ENCODE measurements at places on chromosomes 6 and 20.

DNA sequence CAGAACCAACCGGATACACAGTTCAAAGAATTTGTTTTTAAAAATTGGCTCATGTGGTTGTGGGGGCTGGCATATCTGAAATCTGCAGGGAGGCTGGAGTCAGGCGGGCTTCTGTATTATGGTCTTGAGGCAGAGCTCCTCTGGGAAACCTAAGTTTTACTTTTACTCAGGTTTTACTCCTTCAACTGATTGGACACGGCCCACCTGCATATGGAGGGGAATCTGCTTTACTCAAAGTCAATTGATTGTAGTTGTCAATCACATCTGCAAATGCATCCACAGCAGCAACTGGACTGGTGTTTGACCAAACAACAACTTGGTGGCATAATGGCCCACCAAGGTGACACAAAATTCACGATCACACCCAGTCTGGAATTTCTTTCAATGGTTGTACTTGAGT is 103.4 kb downstream of the ERMARD start:
- no peak for DNase-seq

- DNase-seq, result no peak
Measured at GRCh38 chr6:110188791-110189190, 8.6 kb downstream of the CDC40 start.

DNA sequence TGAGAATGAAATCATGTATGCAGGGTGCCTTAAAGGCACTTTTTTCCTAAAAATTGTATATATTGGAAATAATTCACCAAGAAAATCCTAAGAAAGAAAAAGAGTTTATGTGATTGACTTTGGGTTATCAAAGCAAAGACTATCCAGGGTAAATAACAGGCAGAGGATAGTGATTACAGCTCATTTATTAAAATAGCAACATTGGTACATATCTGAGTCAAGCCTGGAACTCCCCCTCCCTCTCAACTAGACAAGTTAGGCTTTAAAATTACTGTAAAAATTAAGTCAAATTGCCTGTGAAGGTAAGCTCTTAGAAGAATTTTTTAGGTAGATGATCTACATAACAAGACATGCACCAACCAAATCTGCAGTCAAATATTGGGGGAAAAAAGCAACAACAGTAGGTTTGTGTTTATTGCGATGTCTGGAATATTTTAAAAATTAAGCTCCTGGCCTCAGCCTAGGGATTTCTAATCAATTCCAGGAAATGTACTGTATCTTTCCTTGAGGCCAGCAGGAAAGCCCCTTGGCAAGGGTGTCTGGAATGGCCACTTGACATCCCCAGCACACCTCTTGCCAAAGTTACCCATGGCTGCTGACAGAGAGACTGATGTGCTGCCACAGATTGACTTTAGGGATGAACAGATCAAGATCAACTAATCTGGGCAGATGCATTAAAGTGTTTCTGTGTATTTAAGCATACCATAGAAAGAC is 31.2 kb upstream of the HBS1L start:
- DNase-seq, result no peak

DNA sequence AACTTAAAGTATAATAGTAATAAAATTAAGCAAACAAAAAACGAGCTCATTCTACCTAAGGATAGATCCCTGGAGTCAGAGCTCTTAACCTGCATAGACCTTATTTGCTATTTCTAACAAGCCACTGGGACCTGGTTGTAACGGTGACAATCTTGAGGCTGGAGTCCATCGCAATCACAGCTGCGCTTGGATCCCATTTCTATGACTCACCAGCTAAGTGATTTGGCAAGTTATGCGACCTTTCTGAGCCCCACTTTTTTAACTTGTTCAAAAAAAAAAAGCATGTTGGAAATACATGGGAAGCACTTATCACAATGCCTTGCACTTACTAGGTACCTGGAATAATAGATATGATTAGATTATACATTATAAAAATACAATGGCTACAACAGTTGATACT is 389.5 kb upstream of the CDH4 start:
- no peak for DNase-seq

DNA sequence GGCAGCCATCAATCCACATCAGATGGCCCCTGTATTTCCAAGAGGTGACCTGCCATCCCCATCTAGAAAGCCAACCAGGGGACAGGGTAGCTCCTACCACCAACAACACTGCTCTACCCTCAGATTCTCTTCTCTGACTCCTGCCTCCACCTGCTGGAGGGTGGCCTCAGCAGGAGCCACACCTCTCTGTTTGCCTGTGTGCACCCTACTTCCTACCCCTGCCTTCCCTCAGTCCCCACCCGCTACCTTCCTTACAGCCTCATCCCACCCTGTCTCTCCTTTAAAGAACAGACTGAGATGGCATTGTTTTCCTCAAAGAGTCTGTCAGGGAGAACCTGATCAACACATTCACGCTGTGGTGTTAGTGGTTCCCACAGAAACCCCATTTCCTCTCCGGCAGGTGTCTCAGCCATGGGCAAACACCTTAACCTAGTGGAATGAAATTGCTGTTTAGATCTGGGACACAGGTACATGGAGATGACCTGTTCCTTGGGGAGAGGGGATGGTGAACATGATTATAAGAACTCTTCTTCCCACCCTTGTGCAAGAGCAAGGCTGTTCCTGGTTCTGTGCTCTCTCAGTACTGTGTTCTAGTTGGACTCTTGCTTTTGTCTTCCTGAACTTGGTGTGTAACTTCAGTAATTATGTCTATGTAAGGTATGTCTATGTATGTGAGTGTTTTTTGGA is 1.8 kb downstream of the ENTPD6 start:
- DNase-seq, result no peak

GRCh38 chr6:130982941-130983456 is 80.0 kb downstream of the EPB41L2 start:
- no peak for DNase-seq

GRCh38 chr20:51434580-51435247 is 107.8 kb downstream of the NFATC2 start:
- DNase-seq, result peak; percentile 70

DNA sequence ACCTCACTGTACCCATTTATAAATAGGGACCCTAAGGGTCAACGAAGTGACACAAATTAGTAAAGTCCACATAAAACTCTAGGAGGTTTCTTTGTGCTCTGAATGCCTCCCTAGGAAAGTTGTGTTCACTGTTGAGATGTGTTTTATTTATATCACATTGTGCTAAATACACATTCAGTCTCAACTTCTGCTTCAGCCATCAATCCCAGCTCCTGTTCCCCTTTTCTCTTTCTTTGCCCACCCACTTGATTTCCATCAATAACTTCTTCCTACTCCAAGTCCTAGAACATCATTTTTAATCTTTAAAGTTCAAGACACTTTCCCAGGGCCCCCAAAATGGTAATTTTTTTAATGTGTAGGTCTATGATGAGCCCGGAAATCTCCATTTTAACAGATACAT is 208.3 kb upstream of the RAB32 start:
- DNase-seq, result no peak

Data from GM04504 (cell line).